Activated CD4-positive, alpha-beta T cell treated with anti-CD3 and anti-CD28 coated beads for 36 hours (primary cell): ENCODE measurements at places on chromosomes 6 and 20. TPM values are rescaled to one million over a fixed set of nuclear protein-coding genes. Genes with fewer than 3 reads are reported as not detected.

GRCh38 chr20:33554914-33555420, 65.1 kb downstream of the CBFA2T2 start:
- peak; percentile 44 for DNase-seq
- no peaks in the 10 kb centered on the region for H3K27me3 ChIP-seq
- peaks cover 30% of the 10 kb centered on the region for H3K4me1 ChIP-seq
- H3K4me3 ChIP-seq: no peak overlapping the region
- H3K27ac ChIP-seq: peak overlapping the region; percentile 77

DNA sequence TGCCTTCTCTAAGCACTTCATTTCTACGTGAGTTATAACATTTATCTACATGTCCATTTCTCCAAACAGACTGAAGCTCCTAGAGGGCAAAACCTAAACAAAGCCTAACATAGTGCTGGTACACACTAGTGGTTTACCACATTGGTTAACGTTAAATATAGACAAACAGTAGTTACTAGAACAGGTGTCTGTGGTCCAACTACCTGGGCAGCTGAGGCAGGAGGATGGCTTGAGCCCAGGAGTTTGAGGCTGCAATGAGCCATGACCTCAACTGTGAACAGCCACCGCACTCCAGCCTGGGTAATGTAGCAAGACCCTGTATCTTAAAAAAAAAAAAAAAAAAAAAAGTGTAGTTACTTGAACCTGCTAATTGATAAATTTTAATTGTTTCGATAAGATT, 26.5 kb downstream of the PTPRK start:
- peaks cover 3% of the 10 kb centered on the region for H3K27me3 ChIP-seq
- H3K27ac ChIP-seq: no peak overlapping the region
- peaks cover 7% of the 10 kb centered on the region for H3K4me1 ChIP-seq
- H3K4me3 ChIP-seq: no peak overlapping the region
- DNase-seq: no peak

- H3K36me3 ChIP-seq: no peaks in the 10 kb centered on the region
- no peak for DNase-seq
- no peaks in the 10 kb centered on the region for H3K4me1 ChIP-seq
- H3K4me3 ChIP-seq: no peak overlapping the region
- H3K27me3 ChIP-seq: peaks cover 4% of the 10 kb centered on the region
Measured at GRCh38 chr20:60573003-60573680, 614.9 kb downstream of the CDH26 start.

DNA sequence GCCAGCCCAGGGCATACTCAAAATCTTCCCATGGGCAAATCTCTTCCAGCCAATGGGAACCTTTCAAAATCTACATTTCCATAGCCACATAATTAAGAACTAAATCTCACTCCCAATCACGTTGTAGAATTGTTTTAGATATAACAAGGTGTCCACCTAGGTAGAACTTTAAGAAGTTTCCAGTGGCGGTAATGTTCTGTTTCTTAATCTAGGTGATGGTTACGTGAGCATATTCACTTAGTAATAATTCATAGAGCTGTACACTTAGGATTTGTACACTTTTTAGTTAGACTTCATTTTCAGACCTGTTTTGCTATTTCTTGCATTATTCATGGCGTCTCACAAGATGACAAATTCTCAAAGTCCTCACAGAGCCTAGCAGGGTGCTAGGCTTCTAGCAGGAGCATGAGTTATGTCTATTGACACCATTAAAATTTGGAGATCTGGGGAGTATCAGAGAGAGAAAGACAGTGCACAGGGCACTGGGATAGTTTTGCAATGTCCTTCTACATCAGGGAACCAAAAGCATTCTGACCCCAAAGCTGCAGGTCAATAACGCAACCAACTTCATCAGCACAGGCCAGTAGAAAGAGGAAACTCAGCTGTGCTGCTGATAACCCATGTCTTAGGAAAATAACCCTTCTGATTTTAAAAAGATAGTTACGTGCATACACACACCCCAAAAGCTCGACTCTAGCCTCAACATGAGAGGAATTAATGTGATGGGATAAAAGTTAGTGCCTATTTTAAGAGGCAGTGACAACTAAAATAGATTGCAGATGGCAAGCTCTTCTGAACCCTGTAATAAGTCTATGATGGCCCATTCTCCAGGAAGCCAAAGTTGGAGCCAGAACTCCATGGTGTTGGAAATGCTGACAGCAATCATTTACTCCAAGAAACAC, 518.1 kb upstream of the JARID2 start:
- peaks cover 31% of the 10 kb centered on the region for H3K36me3 ChIP-seq
- DNase-seq: no peak
- peak overlapping the region; percentile 100 for H3K27ac ChIP-seq
- H3K4me1 ChIP-seq: peaks cover 74% of the 10 kb centered on the region

DNA sequence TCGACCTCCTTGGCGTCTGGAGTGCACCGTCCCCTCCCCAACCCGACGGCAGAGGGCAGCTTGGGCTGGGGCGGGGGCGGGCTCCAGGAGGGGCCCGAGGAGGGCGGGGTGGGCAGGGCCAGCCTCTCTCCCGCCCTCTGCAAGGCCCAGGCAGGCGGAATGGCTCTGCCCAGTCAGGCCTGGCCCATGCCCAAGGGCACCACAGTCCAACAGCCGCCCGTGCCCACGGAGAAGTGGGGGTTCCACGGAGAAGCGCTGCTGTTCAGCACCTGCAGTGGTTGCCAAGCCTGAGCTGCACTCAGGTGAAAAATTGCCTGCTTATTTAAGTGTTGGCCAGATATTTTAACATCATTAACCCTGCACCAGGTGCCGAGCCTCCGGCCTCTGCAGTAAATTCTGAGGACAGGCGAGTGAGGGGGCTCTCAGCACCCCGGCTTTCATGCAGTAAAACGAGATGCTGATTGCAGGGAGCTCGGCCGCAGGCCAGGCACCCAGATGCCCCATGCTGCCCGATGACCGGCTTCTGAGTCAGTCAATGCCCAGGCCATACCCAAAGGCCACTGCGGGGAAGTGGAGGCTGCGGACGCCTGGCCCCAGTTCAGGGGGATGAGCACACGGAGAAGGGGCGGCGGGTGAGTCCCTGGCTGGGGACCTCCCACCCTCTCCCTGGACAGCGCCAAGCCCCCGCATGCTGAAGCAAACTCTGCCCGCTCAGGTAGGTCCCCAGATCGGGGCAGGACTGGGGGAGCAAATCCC, at the start of gene SRMS:
TSS of gene SRMS (minus strand) at position 25 of the 756 bp plus-strand sequence. CDS start 286 bp downstream, outside the sequence.
- H3K4me1 ChIP-seq: peaks cover 7% of the 10 kb centered on the region
- H3K4me3 ChIP-seq: no peak within 1 kb of the TSS
- no peak for DNase-seq
- H3K36me3 ChIP-seq: no peaks in the 10 kb centered on the region

GRCh38 chr6:120348926-120349325, 985.4 kb downstream of the TBC1D32 start:
- H3K4me3 ChIP-seq: no peak overlapping the region
- DNase-seq: no peak
- no peaks in the 10 kb centered on the region for H3K4me1 ChIP-seq

DNA sequence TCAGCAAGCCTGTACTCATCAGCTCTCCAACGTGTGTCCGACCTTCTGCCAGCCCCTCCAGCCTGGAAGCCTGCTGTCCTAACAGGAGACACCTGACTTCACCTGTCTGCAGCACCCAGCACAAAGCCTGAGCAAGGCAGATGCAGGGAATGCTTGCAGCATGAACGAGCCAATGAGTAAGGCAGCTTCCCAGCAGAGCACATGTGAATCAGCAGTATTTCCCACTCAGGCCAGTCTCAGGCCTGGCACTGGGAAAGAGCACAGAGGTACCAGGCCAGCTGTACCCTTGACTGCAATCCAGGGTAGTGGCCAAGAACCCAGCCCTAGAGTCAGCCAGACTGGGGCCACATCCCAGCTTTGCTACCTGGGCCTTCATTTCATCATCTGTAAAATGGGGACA, 120.8 kb downstream of the MAFB start:
- no peaks in the 10 kb centered on the region for H3K36me3 ChIP-seq
- peaks cover 4% of the 10 kb centered on the region for H3K27me3 ChIP-seq
- H3K4me1 ChIP-seq: no peaks in the 10 kb centered on the region
- H3K27ac ChIP-seq: no peak overlapping the region
- no peak overlapping the region for H3K4me3 ChIP-seq
- no peak for DNase-seq

DNA sequence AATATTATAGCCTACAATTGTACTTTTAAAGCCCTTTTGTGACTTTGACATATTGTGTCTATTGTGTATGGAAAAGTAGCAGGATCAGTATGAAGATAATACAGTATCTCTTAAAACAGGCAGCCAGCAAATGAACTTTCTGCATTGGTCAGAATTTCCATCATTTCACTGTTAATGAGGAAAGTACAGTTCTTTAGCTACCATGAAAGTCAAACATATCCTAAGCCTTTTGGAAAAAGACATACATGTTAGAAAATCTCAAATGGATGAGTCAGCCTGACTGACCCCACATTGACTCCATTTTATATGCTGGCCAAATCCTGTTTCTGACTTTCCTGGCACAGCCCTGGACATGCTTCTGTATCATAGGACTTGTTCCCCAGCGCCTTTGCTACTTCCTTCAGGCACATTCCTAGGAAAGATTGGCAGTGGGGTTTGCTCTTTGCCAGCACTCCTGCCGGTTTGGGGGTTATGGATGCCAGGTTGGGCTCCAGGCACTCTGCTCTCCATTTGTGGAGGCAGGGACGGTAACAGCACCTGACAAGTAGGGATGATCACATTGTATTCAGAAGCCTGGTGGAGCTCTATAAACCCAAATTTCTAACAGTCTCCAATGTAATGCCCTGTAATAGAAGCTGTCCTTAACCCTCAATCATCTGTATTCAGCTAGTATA, 43.7 kb downstream of the TOP1 start:
- H3K27me3 ChIP-seq: no peaks in the 10 kb centered on the region
- DNase-seq: no peak
- peak overlapping the region; percentile 70 for H3K27ac ChIP-seq

DNA sequence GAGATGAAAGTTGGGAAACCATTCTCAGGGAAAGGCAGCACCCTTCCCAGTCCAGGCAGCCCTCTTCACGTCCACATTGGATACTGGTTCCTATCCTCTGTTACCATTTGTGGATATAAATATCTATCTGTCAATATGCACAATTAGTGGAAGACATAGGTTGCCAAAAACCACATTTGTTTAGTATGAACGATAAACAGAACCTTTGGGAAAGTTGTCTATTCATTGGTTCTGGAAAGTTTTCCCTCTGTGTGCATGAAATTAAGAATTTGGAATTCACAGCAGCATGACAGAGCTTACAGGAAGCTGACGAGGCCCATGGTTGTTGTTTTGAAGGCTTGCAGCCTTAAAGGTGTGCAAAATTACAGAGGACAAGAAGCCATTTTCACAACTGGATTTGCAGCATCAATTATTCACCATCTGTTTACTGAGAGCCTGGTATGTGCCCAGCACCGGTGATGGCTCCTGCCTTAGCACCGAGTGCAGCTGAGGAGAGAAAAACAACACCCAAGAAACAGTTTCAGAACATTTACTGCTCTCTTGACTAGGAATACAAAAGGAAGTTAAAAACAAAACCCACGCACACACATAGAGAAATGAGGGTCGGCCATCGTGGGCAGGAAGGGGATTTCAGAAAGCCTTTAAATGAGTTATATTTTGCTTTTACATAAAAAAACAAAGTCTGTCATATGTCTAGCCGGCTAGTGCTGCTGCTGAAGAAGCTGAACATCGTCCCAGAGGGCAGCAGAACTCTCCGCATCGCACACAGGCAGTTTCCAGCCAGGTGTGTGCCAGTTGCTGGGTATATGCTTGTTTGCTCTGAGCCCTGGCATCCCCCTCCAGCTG, 319.6 kb downstream of the FARS2 start:
- H3K4me3 ChIP-seq: no peak overlapping the region
- DNase-seq: peak; percentile 18

Gene ANGPT4
- total RNA-seq: not detected

DNA sequence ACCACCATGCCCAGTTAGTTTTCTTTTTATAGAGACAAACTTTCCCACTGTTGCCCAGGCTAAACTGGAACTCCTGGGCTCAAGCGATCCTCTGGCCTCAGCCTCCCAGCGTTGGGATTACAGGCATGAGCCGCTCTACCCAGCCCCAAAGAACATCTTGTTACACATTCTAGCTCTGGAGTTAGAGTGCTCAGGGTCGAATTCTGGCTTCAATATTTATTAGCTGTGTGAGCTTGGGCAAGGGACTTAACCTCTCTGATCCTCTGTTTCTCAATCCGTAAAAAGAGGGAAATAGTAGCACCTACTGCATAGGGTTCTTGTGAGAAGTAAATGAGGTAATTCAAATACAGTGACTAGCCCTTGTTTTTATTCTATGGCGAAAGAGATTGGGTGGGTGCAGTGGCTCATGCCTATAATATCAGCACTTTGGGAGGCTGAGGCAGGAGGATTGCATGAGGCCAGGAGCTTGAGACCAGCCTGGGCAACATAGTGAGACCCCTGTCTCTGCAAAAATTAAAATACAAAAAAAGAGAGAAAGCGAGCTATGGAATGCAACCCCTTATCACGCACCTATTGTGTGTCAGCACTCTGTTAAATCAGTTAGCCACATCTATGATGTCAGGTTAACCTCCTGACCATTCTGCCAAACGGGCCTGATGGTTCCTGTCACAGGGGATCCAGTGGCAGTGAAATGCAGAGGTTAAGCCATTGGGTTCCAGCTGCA, 19.7 kb downstream of the BCAS4 start:
- peaks cover 28% of the 10 kb centered on the region for H3K4me1 ChIP-seq
- no peak for DNase-seq
- H3K36me3 ChIP-seq: peaks cover 8% of the 10 kb centered on the region
- peak overlapping the region; percentile 71 for H3K27ac ChIP-seq
- H3K4me3 ChIP-seq: no peak overlapping the region

DNA sequence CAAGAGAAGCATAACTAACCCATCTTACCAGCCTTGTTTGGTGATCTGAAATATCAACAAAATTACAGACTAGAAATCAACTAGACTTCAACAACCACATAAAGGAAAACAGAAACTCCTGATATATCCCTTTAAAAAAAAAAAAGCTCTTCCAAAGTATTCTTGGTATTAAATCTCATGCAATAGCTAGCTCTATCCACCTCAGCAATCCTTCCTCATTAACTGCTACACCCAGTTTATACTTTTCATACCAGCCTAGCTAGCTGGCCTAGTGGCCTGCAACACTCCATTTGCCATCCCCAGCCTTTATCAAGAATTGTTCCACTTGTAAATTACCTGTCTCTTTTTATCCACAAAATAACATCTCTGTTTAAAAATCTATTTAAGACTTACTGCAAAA, 69.0 kb downstream of the BACH2 start:
- peaks cover 80% of the 10 kb centered on the region for H3K36me3 ChIP-seq
- H3K27me3 ChIP-seq: no peaks in the 10 kb centered on the region
- peak overlapping the region; percentile 5 for H3K27ac ChIP-seq
- no peak overlapping the region for H3K4me3 ChIP-seq

Gene SIGLEC1
- not detected for total RNA-seq
